Stimulated activated CD8-positive, alpha-beta memory T cell treated with anti-CD3 and anti-CD28 coated beads, Interleukin-4, amount 100 ng/mL, for 1 hour (primary cell): ENCODE measurements at places on chromosomes 4 and X.

DNA sequence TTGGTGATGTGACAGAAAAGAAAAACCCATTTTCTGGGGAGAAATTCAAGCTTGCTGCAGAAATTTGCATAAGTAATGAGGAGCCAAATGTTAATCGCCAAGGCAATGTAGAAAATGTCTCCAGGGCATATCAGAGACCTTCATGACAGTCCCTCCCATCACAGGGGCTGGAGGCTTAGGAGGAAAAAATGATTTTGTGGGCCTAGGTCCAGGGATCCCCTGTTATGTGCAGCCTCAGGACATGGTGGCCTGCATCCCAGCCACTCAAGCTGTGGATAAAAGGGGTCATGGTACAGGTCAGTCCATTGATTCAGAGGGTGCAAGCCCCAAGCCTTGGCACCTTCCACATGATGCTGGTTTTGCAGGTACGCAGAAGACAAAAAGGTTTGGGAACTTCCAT is 90.7 kb downstream of the TGIF2LX start:
- no peak for DNase-seq

DNA sequence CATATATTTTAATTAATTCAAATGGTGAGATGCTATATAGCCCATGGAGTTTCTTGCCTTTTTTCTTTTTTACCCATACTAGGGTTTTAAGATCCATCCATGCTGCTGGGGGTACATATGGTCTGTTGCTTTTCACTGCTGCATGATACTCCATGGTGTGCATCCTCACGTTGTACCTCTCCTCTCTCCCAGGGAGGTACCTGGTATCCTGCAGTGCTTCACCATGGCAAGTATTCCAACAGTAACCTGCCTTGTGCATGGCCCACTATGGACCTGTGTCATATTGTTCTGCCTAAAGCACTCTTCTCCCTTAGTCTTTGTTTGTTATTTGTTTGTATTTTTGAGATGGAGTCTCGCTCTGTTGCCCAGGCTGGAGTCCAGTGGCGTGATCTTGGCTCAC is 114.3 kb upstream of the GPC4 start:
- no peak for DNase-seq

GRCh38 chr4:56512166-56512565 is 6.6 kb downstream of the ARL9 start:
- no peak for DNase-seq

- no peak for DNase-seq
These were observed 7.8 kb downstream of the RBM47 start for GRCh38 chr4:40621592-40622512.

GRCh38 chr4:87901422-87901992 is 68.7 kb downstream of the MEPE start:
- no peak for DNase-seq

DNA sequence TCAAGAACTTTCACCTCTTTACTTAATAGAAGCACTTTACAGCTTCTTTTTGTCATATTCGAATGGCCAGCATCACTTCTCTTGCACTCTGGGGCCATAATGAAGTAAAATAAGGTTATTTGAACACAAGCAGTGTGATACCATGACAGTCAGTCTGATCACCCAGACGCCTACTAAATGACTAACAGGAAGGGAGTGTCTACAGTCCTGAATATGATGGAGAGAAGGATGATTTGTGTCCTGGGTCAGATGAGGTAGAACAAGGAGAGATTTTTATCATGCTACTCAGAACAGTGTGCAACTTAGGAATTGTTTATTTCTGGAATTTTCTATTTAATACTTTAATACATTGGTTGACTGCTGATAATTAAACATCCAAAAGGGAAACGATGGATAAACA is 284.2 kb upstream of the F9 start:
- DNase-seq = no peak

- peak; percentile 1 for DNase-seq
These were observed 47.7 kb downstream of the SPRY1 start for GRCh38 chr4:123444290-123444731.

- no peak for DNase-seq
These were observed 48.1 kb upstream of the FAM9C start for GRCh38 chrX:13092455-13092941.

DNA sequence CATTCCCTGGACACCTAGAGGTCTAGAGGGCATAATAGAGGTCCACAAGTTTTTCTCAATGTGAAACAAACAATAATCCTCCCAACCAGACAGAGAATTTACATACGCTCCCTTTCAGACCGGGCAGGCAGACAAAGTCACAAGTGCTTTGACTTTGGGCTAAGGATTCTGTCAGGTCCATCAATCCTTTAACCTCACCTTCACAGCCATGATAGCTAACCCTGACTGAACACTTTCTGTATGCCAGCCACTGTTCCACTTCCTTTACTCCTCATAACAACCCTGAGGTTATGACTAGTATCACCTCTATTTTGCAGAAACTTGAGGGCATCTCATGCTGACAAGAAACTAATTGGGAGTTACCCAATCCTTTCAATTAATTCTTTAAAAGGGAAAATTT is 118.8 kb upstream of the AFF2 start:
- DNase-seq = no peak

- no peak for DNase-seq
These were observed 4.8 kb downstream of the NDP start for GRCh38 chrX:43968359-43968781.

- no peak for DNase-seq
These were observed 251.8 kb upstream of the SLIT2 start for GRCh38 chr4:19999775-20000414.

DNA sequence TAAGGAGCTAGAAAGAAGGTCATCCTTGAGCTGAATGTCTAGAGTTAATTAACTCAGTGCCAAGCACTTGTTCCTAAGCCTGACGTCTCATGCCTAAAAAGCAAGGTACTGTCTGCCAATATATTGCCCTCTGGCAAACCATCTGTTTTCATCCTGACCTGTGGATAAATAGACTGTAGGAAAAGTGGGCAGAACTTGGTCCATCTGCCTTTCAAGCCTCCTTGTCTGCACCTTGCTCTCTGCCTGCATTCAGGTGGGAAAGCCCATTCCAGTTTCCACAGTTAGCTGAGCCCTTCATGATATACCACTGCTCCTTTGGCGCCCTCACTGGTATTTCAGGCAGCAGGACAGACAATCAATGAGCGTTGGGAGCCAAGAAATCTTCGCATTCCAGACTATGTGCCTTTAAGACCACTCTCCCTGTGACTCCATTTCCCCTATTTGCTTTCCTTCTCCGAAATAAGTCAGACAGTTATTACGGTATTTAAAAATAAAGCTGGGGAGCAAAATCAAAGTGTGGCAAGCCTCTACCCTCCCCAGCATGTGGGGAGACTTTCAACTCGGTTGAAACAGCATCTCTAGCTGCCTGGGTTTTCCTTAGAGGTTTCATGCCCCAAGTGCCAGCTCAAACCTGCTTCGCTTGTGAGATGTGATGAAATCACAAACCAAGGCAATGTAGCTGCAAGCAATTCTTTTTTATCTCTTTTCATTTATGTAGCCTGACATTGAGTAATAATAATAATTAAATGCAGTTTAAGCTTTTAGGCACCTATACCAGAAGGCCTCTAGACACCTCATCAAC is 2.5 kb upstream of the CCDC149 start:
- DNase-seq = no peak

GRCh38 chr4:95825546-95825945 is 14.3 kb upstream of the PDHA2 start:
- DNase-seq = no peak

GRCh38 chr4:26609391-26609790 is 25.5 kb downstream of the TBC1D19 start:
- DNase-seq = no peak

DNA sequence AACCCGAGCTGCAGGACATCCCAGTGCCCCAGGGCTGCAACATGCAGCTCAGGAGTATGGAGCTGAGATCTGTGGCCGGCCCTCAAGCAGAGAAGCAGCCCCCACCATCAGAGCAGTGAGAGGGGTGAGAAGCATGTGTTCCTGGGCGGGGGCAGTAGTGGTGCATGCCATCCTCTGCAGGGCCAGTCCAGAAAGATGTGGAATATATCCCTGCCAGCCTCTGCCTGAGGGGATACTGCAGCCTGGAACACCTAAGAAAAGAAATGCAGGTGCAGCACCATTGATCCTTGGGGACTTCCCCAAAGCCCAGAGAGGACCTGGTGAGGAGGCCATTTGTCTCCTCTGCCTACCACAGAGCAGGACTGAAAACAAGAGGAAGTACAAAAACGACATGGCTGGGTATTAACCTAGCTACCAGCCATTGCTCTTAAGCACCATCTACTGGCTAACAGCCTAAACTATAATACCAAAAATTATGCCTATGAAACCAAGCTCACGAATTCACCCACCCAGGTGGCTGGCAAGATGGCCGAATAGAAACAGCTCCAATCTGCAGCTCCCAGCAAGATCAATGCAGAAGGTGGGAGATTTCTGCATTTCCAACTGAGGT is 158.8 kb downstream of the ADGRA3 start:
- DNase-seq = no peak

DNA sequence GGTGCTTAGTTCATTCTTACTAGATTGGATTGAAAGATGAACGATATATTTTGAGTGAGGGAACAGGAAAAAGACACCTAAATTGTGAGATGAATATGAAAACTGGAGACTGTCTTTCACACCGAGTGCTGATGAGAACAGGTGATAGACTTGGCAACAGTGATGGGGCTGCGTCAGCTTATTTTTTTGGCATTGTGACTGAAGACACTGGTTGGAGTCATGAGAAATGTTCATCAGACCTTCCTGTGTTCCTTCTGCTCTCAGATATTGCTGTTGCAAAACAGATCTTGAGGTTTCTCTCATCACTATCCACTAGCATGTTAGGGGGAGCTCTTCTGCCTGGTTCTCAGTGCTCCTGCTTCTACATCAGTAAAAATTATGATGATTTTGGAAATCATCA is 124.2 kb upstream of the KCNIP4 start:
- no peak for DNase-seq

DNA sequence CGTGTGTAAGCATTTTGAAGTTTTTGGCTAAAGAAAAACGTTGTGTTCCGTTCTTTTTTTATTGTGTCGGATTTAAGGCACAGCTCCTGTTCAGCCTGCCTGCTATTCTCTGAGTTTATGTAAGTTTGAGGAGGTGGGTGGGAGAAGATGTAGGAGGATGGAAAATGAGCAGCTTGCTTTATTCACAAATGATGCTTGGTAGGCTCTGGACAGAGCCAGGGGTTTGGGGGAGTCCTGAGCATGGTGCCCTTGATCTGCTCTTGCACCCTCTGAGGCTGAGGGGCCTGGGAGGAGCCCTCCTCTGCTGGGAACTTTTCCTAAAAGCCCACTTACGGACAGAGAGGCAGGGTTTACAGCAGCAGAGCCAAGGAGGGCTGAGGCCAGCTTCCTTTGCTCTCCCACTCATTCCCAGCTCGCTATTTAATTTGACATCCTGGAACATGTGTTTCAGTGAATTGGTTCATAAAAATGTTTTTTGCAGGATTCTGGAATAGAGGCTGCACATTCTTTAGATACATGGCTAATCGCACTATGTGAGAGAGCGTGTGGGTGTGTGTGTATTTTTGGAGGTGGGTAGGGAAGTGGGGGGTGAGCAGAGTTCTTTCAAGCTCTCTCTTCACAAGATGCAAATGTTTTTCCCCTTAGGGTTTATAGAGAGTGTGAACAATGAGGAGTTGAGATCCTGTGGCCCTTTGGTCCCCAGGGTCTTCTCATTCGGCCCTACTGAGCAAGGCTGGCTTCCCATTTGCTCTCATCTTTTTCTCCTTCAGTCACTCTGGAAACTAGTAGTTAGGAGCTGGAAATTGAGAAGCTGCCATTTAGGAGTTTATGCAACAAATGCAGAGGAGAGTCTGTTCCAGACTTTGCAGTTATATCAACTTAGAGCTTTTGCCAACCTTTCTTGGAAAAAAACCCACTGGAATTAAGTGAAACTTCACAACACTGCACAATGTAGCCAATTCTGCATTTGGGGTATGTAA is 32.1 kb downstream of the TMEM131L start:
- DNase-seq = no peak

GRCh38 chr4:55312489-55313101 is 33.4 kb upstream of the SRD5A3 start:
- no peak for DNase-seq

GRCh38 chr4:4861390-4862018 is 2.0 kb downstream of the MSX1 start:
- DNase-seq = no peak

DNA sequence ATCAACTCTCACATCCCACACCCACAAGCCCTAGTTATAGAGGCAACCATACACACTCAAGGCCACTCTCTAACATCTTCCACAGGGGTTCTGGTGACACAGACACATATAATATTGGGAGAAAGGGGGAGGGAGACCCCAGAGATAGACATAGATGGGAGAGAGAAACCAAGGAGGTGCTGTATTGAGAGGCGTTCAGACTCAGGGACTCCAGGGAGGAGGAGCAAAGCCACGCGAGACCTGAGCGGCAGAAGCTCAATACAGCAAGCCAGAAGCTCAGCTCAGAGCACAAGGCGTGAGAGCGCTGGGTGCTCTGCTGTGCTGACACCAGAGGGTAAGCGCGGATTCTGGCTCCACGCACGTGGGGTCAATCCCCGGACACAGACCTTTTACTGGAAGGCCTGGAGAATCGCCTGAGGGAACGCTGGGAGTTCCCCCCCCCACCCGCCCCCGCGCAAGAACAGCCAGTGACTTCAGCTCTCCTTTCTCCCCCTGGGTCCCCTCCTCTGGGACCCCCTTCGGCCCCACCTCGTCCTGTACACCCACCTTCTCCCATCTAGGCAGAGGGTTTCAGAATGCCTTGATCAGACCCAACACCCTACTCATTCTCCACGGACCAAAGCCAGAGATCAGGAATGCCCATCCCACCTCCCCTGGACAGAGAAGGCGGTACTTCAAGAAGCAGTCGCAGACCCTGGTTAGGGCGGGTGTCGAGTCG is 8.7 kb downstream of the MSX1 start:
- DNase-seq = no peak

- DNase-seq = no peak
These were observed 9.0 kb upstream of the S100P start for GRCh38 chr4:6684656-6685055.

GRCh38 chrX:123788744-123789143 is 55.9 kb upstream of the THOC2 start:
- DNase-seq = no peak

GRCh38 chr4:107866726-107867125 is 42.0 kb downstream of the SGMS2 start:
- no peak for DNase-seq

GRCh38 chr4:158229768-158230167 is 19.5 kb downstream of the TMEM144 start:
- DNase-seq = no peak

DNA sequence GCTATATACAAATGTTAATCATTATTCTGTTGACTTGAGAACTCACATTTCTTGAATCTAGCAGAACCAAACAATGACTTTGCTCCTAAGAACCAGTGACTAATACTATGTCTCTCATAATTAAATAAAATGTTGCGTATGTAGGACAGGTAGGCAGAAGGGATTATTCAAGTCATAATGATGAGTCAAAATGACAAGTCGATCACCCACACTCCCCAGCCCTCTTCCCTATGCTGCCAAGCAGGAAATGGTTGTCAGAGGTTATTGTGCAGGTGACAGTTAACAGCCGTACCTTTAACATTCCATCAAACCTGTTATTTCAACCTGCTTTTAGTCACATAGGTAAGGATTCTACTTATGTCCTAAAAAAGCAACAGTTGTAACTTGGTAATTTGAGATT is 22.0 kb upstream of the STK26 start:
- no peak for DNase-seq

- no peak for DNase-seq
These were observed 190.7 kb downstream of the GLUD2 start for GRCh38 chrX:121238093-121238492.

GRCh38 chr4:71201817-71202576 is 136.8 kb upstream of the SLC4A4 start:
- no peak for DNase-seq

GRCh38 chrX:80537096-80537495 is 116.8 kb downstream of the TENT5D start:
- no peak for DNase-seq

GRCh38 chrX:120790118-120790517 is 85.5 kb downstream of the CT47B1 start:
- DNase-seq = no peak
